AG04449 (cell line): ENCODE measurements at places on chromosomes 11 and 22.

GRCh38 chr22:49995361-49996118 is 17.0 kb downstream of the IL17REL start:
- DNase-seq: no peak

GRCh38 chr22:43293655-43294392 is 49.3 kb downstream of the SCUBE1 start:
- no peak for DNase-seq

GRCh38 chr22:46349238-46349637 is 13.7 kb downstream of the TRMU start:
- no peak for DNase-seq

- DNase-seq: no peak
Observed at GRCh38 chr22:39490966-39491680, 11.0 kb upstream of the MIEF1 start.

DNA sequence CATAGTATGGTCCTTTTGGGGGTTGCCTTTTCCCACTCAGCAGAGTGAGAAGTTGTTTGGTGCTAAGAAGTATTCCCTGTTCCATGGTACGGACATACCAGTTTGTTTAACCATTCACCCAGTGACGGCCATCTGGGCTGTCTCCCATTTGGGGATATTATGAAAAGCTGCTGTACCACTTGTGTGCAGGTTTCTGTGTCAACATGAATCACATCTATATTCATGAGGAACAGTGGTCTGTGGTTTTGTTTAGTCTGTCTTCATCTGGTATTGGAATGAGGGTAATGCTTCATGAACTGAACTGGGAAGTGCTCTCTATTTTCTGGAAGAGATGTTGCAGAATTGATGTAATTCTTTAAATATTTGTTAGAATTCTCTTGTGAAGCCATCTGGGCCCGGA is 89.5 kb downstream of the TRMU start:
- DNase-seq: peak; percentile 58

- no peak for DNase-seq
Observed at GRCh38 chr11:66607126-66607834, 9.2 kb upstream of the RBM14 start.

GRCh38 chr11:79663017-79663416 is 222.2 kb upstream of the TENM4 start:
- no peak for DNase-seq

DNA sequence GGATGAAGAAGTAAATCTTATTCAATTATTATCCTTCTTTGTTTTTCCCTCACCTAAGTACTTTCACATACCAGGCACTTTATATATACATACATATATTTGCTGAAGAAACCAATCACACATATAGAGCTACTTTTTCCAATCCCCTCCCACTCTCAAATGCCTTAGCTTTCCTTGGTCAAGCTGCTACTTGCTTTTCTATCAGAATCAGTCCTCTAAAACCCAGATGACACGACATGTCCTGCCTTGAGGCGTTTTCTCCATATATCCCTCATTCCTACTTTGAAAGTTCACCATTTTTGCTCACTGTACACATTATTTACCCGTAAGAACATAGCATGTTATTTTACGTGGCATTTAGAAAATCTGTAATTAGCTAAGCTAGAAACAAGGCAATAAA is 5.4 kb downstream of the RAB38 start:
- DNase-seq: no peak

DNA sequence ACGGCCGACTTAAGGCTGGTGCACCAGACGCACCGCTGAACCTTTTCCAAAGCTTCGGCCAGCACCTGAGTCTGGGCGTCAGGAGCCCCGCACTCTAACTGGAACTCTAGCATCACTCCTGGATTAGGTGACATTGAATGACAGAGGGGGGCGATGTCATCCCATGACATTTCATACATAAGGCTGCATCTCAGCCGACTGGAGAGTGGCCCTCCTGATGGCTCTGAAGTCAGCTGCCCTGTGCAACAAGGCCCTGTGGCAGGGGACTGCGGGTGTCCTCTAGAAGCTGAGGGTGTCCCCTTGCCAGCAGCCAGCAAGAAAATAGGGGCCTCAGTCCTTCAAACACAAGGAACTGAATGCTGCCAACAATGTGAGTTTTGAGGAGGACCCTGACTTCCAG is 10.1 kb upstream of the FADS3 start:
- DNase-seq: no peak

- no peak for DNase-seq
Observed at GRCh38 chr11:79449040-79449439, 8.2 kb upstream of the TENM4 start.

GRCh38 chr22:22770280-22770871 is 117.2 kb upstream of the IGLL5 start:
- DNase-seq: no peak

DNA sequence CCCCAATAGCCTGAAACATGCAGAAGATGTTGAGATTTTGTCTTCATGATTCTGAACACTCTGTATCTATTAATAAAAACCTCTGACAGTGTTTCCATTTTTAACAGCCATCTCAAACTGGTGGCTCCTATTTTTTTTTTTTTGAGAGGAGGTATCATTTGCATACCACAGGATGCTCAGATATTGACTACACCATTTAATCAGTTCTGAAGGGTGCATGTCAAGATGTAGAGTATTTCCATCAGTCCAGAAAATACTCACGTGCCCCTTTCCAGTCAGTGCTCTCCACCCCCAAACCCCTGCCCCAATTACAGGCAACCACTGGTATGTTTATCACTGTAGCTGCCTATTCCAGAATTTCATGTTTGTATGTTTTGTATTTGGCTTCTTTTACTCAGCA is 85.3 kb upstream of the SORL1-AS1 start:
- DNase-seq: no peak

DNA sequence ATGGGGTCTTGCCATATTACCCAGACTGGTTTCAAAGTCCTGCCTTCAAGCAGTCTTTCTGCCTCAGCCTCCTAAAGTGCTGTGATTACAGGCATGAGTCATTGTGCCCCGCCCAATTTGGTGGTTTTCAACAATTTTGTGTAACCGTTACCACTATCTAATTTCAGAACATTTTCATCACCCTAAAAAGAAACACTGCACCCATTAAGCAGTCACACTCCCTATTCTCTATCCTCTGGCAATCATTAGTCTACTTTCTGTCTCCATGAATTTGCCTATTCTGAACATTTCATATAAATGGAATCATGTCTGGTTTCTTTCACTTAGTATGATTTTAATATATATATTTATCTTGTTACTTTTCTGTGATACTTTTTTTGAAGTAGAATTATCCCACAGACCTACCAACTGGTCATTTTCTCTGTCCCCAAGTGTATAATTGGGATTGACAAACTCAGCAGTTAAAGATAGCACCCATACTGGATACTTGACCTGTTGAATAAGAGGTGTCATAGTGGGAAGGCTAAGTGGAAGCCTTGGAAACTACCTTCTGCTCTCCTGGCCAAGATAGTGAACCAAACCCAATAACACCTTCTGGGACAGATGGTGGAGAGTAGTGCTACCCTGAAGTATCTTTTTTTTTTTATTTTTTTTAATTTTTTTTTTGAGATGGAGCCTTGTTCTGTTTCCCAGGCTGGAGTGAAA is 64.8 kb downstream of the STIM1 start:
- no peak for DNase-seq

- DNase-seq: no peak
Observed at GRCh38 chr22:36002718-36003260, 25.8 kb downstream of the RBFOX2 start.

- DNase-seq: no peak
Observed at GRCh38 chr22:24153959-24154358, 27.3 kb upstream of the SUSD2 start.

GRCh38 chr11:109383306-109383705 is 38.7 kb upstream of the C11orf87 start:
- DNase-seq: no peak

DNA sequence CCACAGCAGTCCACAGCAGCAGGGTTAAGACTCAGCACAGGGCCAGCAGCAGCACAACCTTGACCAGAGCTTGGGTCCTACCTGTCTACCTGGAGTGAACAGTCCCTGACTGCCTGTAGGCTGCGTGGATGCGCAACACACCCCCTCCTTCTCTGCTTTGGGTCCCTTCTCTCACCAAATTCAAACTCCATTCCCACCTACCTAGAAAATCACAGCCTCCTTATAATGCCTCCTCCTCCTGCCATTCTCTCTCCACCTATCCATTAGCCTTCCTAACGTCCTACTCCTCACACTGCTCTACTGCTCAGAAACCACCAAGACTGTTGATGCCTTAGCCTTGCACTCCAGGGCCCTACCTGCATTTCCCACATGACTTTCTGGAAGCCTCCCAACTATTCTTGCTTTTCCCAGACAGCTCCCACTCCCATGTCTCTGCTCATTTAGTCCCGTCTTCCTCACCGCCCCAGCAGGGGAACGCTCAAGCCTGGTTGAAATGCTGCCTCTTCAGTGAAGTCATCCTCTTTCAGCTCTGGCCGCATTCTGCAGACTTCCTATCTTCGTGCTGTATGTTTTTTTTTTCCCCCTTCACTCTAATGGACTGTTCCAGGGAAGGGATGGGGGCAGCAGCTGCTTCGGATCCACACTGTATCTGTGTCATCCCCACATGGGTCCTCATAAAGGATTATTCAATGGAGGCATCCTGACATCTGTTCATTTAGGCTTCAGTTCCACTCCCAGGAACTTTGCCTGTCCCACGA is 3.3 kb downstream of the IL18BP start:
- DNase-seq: no peak

GRCh38 chr22:40960145-40960544 is 9.0 kb downstream of the RBX1 start:
- DNase-seq: no peak

- DNase-seq: peak; percentile 1
Observed at GRCh38 chr11:88103337-88104206, 71.7 kb downstream of the RAB38 start.

GRCh38 chr11:86914865-86915519 is 40.2 kb downstream of the FZD4 start:
- DNase-seq: no peak

GRCh38 chr11:70662691-70663098 is 264.4 kb downstream of the CTTN start:
- no peak for DNase-seq

DNA sequence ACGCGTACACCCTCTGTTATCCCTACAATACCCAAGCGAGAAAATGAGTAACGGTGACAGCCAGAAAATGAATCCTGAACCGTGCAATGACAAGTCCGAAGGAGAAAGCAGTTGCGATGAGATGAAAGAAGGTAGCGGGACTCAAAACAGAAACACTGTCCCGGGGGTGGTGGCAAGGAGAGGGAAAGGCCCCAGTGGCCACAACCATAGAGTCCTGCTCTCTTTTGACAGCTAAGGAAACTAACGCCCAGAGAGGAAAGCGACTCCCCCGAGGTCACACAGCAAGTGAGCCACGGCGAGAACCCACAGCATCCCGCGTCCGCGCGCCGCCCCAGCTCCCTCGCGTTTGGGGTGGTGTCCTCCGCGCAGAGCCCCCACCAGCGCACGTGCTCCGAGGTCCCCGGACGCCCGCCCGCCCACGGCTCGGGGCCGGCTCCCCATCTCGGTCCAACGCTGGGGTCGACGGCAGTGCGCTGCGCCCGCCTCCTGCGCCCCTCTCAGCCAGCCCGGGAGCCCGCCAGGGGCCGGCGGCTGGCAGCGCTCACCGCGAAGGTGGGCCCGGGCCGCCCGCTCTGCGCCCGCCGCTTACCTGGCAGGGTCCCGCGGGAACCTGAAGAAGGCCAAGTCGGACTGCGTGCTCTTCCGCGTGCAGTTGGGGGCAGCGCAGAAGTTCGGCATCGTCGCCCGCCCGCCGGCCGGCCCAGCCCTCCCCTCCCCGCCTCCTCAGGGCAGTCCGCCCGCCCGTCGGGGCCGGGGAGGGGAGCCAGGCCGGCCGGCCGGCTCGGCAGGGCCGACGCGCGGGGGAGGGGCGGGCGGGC is 564 bp downstream of the THAP12 start:
- no peak for DNase-seq

- DNase-seq: no peak
Observed at GRCh38 chr22:50218996-50219727, 18.4 kb downstream of the SELENOO start.
